NCI-H187 treated with DMSO at 0.1 percent for 48 hours (cell line): ENCODE measurements at places on chromosomes 5 and 9.

DNA sequence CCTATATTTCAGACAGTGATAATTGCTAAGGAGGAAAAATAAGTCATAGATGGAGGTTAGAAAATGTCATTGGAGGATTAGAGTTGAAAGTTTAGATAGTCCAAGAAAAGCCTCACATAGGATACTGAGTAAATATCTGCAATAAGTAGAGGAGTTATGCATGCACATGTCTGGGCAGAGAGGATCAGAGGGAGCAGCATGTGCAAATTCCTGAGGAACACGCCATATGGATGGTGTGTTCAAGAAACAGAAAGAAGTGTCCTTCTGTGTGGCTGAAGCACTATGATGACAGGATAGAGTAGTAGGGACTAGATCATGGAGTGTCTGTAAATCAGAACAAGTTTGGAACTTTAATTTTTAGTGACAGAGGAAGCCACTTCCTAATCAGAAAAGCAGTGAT is 52.2 kb downstream of the SGCD start:
- DNase-seq: no peak

DNA sequence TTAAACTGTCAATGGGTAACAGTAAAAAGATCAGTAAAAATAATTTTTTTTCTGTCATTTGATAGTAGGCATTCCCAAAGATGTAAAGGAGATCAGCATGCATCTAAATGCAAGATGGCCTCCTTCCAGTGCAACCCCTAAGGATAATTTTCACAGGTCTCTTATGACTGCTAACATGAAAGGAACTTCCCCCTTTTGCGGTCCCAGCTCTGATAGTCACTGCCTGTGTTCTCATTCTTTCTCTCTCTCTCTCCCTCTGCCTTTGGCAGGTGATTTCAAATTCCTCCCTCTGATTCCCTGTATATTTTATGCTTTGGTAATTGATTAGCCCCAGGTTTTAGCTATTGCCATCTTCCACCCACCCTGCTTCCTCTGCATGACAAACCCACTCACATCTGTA is 8.9 kb downstream of the SPINK14 start:
- DNase-seq: no peak

DNA sequence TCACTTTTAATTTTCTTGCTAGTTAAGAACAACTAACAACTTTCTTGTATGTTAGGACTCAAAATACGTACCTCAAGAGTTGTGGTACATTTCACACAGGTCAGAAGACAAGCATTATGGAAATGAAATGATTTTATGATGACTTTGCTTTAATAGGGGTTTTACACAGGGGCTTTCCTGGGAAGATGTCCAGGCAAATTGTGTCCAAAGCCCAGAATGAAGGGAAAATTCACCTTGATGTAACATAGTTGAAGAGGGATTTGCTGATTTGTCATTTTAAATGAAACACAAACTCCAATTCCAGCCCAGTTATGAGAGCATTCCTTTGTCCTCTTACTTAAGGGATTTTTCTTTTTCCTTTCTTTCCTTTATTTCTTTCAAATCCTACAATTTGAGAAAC is 89.2 kb downstream of the ARL15 start:
- DNase-seq: no peak

DNA sequence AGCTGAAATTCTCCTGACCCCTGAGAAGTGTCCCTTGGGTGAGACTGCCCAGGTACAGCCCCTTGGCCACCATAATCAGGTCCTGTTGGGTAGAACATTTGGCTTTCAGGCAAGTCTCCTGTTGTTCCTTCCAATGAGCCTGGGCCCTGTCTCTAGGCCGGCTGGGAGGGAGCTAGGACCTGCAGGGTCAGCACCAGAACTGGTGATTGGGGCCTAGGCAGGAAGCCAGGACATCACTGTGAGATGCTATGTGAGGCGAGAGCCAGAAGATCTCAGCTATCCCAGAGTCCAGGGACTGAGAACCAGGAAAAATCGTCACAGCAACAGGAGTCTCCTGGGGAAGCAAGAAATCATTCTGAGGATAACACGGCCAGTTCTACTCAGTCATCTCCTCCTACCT is 51.5 kb downstream of the PCDH1 start:
- DNase-seq: no peak

DNA sequence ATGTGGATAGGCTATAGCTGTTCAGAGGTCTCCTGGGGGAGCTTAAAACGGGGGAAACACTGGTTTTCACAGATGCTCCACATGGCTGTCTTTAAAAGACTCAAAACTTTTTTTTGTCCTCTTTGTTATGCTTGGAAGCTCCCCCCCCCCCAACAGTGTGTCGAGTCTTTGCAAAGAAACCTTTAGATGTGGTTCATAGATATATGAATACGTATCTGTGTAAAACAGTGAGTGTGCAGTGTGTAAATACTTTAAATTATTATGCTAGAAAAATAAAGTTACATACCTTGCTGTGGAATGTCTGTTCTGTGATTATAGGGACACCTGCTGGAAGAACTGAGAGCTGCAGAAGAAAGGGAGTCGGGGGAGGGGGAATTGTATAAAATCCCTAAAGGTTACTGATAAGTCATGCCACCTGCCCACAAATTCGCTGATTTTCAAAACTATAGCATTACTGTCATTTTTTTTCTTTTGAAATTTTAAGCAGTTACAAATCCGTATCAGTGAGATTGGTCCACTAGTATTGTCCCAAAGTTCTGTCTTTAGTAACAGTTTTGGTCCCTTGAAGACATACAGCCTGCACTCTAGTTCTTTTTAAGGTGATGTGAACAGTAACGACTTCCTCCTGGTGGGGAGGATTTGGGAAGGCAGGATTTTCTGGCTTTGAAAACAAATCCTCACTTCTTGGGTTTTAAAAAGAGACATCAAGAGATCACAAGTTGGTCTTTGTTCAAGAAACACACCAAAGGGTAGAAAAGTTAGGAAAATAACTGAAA is 22.9 kb downstream of the RGMB start:
- no peak for DNase-seq

DNA sequence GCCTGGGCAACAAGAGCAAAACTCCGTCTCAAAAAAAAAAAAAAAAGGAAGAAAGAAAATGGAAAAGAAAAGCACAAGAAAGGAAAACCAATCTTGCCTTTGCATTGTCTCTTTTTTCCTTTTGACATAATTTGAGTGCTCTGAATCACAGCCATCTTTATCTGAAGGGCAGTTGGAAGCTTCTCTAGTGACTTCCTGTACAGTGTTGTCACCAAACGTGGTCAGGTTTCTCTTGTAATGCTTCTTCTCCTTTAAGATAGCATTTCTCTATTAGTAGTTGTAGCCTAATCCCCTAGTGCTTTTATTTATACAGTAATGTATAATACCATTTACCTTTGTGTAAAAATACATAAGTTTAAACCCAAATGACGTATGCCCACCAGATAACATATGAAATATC is 18.1 kb downstream of the PRKACG start:
- no peak for DNase-seq

DNA sequence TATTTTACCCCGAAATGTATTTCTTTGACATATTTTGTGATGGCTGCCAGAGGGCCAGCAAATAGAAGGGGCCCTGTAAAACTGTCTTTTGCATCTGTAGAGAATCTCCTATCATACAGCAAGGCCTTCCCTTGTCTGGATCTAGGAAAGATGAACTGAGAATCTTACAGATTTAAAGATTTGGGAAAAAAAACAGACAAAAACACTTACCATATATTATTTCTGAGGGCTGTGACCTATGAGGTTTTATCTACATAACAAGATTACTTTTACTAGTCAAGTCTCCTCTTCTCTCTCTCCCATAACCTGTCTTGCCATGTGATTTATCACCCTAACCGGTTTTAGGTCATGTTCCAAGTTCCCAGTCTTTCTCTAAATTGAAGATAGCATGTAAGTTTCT is 599.2 kb upstream of the CDH6 start:
- DNase-seq: no peak

DNA sequence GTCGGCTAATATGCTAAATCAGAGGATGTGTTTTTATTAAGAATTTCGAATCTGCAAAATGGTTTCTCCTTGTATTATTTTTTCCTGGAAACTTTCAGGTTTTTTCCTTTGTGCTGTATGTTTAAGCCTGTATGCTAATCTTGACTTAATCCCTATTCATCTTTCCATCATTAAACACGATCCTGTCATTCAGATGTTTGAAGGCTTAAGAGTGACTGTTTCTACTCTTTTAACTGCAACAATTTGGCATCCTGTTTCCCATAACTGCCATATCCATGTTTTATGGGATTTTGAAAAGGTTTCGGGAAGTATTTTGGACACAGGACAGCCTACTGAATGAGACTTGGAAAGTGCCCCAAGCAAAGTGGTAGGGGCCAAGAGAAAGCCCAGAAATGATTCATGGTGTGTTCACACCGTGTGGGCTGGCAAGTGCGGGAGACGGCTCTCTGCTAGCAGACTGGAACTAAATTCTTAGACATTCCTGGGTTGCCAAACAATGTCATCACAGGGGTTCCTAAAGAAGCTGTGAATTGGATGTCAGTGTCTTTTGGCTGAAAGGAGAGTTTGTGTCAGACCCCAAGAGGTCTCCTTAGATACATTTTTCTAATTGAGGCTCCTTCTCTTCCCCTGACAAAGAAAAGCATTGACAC is 125.4 kb upstream of the ADAMTS16 start:
- no peak for DNase-seq

GRCh38 chr5:118894709-118895108 is 93.6 kb downstream of the DTWD2 start:
- DNase-seq: no peak

GRCh38 chr5:112820246-112820645 is 40.8 kb upstream of the SRP19 start:
- DNase-seq: no peak
